ENCODE measurements at places on chromosomes 7 and 10. TPM values are rescaled to one million over a fixed set of nuclear protein-coding genes. Genes with fewer than 3 reads are reported as not detected.

- DNase-seq, result peak; percentile 89
These were observed 17.2 kb upstream of the RHBDD2 start for GRCh38 chr7:75861636-75862035.

The ELFN1 gene
- 51.6 TPM for total RNA-seq

- peak; percentile 78 for DNase-seq
These were observed 727 bp upstream of the PDSS1 start for GRCh38 chr10:26696786-26697162.

- no peak for DNase-seq
These were observed 73.2 kb downstream of the RNF216 start for GRCh38 chr7:5708271-5708670.

DNA sequence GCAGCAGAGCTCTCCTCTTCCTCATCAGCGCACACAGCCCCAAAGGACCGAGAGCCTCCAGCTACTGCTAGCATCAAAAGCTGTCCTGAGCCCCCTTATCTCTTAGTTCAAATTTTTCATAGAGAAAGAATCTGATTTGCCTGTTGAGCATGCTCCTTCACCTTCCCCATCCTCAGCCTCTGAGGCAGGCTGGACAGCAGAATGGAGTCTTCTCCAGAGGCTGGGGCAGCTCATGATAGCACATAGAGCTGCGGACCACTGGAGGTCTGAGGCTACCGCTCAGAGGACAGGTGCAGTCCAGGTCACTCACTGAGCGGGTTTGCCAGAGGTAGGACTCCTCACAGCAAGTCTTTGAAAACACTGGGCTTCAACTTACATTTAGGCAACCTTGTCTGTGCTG lies 72.8 kb upstream of the GRB10 start:
- DNase-seq, result no peak

DNA sequence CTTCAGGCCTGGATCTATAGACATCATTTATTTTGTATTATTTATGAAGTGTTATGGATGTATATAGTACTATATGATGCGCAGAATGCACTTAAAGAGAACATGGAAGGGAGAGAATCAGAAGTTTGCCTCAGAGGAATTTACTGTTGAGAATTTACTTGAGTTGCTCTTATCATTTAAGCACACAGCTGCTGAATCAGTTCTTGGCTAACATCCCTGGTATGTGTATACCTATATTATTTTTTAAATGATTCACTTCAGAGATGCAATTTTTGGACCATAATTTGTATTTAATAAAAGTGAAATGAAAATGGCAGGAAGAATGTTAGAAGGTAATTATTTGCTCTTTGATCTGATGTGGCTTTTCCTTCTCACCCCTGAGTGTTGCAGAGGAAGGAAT lies 191.6 kb downstream of the BICC1 start:
- DNase-seq, result no peak

DNA sequence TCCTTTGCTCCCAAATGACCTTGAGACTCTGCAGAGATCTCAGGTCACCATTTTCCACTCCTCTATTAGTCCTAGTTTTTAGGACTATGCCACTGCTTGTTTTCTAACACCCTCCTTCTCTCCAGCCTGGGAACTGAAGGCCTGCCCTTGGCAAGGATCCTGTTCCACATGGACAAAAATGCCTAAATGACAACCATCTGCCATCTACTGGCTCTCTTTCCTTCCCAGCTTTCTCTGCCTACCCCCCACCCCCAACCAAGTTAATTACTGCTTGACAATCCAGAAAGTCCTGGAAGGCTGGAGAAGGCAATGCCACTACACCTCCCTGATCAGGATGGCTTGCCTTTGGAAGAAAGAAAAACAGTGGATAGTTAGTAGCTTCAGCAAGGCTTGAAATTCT lies 44.8 kb upstream of the SP8 start:
- DNase-seq, result no peak

GRCh38 chr10:29470355-29470705 lies 164.4 kb downstream of the SVIL start:
- DNase-seq, result no peak

The MPP7 gene
- total RNA-seq, result 7.7 TPM

DNA sequence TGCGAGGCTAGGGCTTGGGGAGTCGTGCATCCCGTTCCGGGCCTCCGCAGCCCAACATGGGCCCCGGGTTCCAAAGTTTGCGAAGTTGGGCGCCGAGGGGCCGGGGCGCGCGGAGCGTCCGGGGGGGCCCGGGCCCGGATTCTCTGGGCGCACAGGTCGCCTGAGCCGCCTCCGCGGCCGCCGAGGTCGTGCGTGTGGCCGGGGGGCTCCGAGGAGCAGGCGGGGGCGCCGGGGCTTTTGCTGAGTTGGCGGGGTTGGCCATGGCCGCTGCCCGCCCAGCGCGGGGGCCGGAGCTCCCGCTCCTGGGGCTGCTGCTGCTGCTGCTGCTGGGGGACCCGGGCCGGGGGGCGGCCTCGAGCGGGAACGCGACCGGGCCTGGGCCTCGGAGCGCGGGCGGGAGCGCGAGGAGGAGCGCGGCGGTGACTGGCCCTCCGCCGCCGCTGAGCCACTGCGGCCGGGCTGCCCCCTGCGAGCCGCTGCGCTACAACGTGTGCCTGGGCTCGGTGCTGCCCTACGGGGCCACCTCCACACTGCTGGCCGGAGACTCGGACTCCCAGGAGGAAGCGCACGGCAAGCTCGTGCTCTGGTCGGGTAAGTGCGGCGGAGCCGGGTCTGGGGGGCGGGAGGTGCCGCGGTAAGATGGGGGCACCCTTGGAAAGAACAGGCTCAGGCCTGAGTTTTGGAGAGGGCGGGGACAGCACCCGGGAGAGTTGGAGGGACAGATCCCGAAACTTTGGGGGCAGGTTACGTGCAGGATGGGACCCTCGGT lies 643 bp downstream of the SMO start:
- DNase-seq, result peak; percentile 38

GRCh38 chr7:84801396-84801795 lies 385.5 kb downstream of the SEMA3D start:
- no peak for DNase-seq

The SPDYE6 gene
- 0.18 TPM for total RNA-seq

DNA sequence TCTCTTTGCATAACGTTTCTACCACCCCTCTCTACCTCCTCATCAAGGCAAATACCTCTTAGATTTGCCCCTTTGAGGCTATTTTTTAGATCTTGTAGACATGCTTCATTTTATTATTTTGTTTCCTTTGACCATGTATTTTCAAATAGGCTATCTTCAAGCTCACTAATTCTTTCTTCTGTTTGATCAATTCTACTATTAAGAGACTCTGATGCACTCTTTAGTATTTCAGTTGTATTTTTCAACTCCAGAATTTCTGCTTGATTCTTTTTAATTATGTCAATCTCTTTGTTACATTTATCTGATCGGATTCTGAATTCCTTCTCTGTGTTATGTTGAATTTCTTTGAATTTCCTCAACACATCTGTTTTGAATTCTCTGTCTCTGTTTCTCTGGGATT lies 82.8 kb downstream of the BBS9 start:
- DNase-seq, result no peak

GRCh38 chr10:77771450-77771849 lies 133.8 kb upstream of the KCNMA1 start:
- no peak for DNase-seq

The FAM25A gene
- total RNA-seq, result not detected

The TRIM73 gene
- total RNA-seq, result 10.3 TPM

The EEPD1 gene
- total RNA-seq, result 13.5 TPM

DNA sequence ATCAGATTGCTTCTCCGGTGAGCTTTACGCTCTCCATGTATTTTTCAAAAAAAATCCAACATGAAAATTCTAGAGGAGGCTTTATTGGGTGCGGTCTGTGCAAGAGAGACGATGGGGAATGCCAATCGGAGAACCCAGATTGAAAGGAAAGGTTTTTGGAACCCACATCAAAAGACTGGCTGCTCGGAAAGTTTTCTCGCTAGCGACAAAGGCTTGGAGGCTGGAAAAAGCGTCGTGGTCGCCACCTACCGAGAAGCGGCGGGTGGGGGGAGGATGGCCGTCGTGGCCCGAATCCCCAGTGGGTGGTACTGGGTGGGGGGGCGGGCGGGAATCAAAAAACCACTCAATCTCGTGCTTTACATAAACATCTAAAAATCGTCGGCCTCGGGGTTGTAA lies 1.1 kb upstream of the GTF2I start:
- DNase-seq, result peak; percentile 56

DNA sequence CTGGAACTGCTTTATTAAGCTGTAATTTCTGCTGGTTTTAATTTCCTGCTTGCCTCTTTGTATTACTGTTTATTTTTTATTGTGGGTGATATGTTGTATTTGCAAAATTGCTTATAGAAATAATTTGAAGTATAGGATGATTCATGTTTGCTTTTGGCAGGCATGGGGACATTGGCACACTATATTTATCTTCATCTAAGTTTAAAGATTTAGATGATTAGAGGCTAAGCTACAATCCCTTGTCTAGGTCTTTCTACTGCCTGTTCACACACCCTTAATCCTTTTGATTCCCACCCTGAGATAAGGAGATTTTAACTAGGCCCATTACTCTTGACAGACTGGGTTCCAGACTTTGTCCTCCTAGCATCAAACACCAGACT lies 182.8 kb upstream of the KAT6B start:
- no peak for DNase-seq

The OR6V1 gene
- not detected for total RNA-seq

DNA sequence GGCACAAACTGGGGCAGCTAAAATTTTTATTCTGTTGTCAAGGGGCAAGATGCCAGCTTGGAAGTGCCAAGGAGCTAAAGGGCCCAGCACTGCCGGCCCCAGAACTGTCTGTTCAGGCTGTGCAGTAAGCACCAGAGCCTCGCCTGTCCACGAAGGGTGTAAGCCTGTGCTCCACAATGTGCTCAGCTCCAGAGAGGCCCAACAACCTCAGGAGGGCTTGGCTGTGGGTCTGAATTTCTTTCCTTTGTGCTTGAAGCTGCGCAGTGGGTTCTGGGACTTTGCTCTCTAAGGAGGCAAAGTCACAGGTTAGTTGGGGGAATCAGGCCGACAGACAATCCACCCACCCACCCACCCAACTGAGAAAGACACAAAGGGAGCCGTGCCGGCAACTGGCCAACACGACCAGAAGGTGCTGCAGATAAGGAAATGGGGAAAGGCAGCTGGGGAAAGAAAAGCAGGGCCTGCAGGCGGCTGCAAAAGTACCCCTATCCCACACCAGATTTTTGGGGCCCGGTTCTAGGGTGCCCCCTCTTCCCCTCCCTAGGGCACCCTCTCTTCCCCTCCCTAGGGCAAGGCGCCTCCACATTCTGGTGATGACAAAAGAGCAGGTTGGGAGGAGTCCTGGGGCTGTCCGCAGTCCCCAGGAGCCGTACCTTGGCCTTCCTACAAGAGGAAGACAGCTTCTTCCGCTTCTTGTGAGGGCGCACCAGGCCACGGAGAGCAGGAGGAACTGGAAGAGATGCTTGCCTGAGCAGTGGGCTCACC lies 7.7 kb downstream of the DDX56 start:
- DNase-seq, result no peak

DNA sequence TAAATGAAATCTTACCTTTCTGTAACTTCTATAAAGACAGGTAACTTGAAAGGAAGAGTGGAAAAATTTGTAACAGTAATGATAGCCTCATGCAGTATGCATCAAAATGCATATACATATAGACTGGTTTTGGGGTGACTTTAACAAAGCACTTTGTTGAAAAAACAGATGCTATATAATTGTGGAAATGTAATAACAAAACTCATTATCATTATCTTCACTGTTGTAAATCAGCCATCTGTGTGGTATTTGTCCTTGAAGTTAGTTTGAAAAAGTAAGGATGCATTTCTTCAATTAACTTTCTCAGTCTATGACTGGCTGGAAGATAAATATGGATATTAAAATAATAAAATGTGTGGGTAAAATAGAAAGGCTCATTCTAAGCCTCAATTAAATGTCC lies 6.1 kb upstream of the DGKB start:
- no peak for DNase-seq

DNA sequence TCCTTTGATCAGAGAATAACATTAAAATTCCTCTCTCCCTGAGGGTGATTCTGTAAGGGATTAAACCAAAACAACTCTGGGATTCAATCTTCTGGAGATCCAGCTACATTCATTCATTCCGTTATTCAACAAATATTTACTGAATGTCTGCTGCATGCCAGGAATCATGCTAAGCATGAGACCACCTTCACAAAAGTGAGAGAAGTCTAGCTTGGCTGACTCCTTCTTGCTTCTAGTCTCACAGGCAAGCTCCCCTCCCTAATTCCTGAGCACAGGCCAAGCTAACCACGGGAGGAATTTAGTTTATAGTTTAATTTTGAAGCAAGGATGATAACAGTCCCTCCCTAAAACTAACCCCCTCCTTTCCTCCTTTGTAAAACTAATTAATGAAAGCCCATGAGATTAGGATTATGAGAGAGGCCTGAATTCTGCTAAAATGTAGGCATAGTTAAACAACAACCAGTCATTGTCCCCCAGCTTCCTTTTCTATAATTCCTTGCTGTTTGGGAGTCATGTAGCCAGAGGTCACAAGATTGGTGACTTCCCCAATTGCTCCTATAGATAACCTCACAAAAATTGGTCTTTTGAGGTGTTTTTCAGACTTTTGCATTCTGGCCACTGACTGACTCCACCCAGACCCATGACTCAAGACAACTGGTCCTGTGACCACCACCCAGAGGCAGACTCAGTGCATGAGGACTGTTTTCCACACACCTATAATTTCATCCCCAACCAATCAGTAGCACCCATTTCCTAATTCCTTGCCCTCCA lies 113.5 kb downstream of the ITGB8 start:
- DNase-seq, result peak; percentile 71

GRCh38 chr10:106175760-106176377 lies 988.6 kb downstream of the SORCS1 start:
- DNase-seq, result peak; percentile 14

GRCh38 chr10:111100198-111100597 lies 23.4 kb downstream of the ADRA2A start:
- no peak for DNase-seq

The ZDHHC16 gene
- total RNA-seq, result 30.8 TPM

DNA sequence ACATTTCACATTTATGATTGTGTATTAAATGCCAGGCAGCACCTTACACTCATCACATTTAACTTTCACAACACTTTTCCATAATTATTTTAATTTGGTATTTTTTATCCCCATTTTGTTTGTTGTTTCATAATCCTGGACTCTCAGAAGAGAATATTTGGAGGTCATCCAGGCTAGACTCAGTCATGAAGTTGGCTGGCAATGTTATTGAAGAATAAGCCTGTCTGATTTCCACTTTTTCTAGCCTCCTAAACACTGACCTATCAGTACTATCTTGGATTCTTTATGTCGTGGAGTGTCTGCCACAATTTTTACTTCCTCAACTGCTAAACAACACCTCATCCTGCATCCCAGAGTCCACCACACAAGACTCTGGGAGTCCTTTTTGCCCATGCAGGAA lies 372.3 kb upstream of the NRP1 start:
- no peak for DNase-seq

GRCh38 chr10:70887804-70888800 lies at the start of gene PCBD1:
Gene PCBD1 (minus strand): TSS chr10:70888565. CDS start chr10:70888533, 32 bp downstream.
- DNase-seq, result peak; percentile 55
